ENCODE measurements at places on chromosomes 11 and 22. TPM values are rescaled to one million over a fixed set of nuclear protein-coding genes. Genes with fewer than 3 reads are reported as not detected.
A peak's percentile ranks its signal among the peaks of the same experiment; 100 is the strongest.

GRCh38 chr22:47166033-47166404 lies 403.6 kb downstream of the TBC1D22A start:
- peaks cover 6% of the 10 kb centered on the region for H3K36me3 ChIP-seq
- no peaks in the 10 kb centered on the region for H3K4me1 ChIP-seq

DNA sequence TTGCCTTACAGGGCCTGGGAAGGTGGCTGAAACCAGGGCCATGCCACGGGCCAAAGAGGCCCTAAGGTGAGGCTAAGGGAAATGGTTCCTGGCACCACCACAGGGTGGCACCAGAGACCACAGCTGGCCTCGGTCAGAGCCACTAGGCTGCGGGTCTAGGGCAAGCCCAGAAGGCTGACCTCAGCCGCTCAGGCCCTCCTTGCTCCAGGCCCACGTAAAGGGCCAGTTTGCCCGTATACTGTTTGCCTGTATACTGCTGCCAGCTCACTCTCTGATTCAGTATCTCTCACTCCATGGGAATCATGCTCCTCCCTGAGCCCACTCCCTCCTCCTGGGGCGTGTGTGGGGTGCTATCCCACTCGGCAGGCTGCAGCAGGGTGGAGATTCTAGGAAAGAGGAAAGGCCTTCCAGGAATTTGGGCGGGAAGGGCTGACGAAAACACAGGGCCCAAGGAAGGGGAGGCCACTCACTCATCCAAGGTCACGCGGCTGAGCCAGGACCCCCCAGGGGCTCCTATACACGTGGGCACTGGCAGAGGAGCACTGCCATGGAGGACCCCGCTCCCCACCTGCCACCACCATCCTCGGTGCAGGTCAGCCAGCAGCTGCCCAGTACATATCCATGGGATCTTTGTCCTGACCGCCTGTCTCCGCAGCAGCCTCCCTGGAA lies 62.4 kb downstream of the NECTIN1 start:
- peak; percentile 78 for DNase-seq
- H3K4me1 ChIP-seq = peaks cover 14% of the 10 kb centered on the region
- no peak overlapping the region for H3K27ac ChIP-seq
- H3K4me3 ChIP-seq = no peak overlapping the region

GRCh38 chr11:8712506-8712905 lies 29.9 kb downstream of the RPL27A start:
- no peak for DNase-seq
- H3K27ac ChIP-seq = no peak overlapping the region
- no peak overlapping the region for H3K4me3 ChIP-seq
- no peaks in the 10 kb centered on the region for H3K27me3 ChIP-seq

DNA sequence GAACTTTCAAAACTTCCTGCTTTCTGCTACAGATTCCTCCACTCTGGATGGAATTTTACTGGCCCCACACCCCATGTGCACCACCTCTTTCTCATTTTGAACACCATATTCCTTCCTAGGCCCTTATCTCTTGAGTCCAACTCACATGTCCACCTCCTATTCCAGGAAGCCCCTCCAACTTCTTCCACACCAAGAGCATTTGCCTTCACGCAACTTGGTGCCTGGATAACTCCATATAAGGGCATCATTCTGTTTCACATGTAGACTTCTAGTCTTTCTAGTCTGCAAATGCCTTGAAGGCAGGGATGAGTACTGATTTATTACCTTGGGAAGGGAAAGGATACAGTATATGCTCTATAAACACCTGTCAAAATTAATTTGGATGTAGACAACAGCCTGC lies 17.5 kb downstream of the GAB2 start:
- no peak overlapping the region for H3K4me3 ChIP-seq
- DNase-seq = no peak
- H3K27ac ChIP-seq = no peak overlapping the region
- H3K27me3 ChIP-seq = no peaks in the 10 kb centered on the region

DNA sequence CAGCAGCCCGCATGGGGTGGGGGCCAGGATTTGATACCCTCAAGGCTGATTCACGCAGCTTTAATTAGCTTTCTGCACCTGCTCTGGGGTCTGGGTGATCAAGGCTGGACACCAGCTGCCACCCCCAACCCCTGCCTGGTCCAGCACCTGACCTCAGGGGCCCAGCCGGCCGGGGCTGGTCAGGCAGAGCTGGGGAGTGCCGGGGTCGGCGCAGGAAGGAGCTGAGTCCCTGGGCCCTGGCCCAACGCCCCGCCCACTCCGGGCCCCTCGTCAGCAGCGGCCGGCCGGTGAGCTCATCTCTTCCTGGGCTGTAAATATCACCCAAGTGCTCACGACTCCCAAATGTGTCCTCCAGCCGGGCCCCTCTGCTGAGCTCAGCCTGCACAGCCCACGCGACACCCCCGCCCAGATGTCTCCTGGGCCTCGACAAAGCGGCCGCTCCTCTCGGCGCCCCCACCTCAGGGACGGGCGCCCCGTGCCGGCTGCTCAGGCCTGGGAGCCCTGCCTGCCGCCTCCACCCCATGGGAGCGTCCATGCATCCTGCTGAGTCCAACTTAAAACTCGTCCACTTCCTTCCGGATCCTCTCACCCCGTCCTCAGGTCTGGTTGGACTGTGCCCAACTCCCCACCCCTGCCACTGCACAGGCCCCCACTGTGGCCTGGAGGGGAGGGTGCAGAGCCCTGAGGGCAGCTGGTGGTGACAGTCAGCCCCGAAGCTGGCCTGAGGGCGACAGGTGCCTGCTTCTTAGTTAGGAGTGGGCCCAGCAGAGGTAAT lies 29.0 kb downstream of the RTN4R start:
- no peak for DNase-seq
- H3K36me3 ChIP-seq = no peaks in the 10 kb centered on the region
- no peak overlapping the region for H3K27ac ChIP-seq
- no peaks in the 10 kb centered on the region for H3K27me3 ChIP-seq

DNA sequence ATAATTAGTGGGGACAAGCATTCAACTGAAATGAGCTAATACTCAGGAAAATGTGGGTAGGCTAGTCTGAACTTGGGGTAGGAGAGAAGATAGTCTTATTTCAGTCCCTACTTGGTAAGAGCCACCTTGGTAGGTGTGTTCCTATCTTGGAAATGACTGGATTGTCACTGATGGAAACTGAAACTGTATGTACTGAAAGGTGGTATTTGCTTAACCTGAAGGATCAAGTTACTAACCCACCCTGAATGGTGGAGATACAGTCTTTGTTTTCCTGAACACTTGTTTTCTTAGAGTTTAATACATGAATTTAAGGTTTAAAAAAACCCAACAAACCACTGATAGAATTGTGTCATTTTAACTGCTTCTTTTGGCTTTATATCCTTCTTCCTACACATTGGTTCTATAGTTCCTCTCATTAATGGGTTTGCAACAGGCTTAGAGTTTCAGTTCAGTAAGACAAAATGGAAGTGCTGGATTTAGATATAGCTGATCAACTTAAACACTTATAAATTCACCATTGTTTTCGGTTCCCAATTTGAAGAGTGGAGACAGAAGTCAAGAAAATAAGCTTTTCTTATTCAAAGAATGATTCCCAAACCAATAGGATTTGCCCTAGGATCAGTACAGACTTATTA lies 4.2 kb downstream of the FAR1 start:
- no peak for DNase-seq
- H3K4me3 ChIP-seq = no peak overlapping the region
- no peaks in the 10 kb centered on the region for H3K27me3 ChIP-seq
- H3K27ac ChIP-seq = no peak overlapping the region

- no peaks in the 10 kb centered on the region for H3K27me3 ChIP-seq
- peak overlapping the region; percentile 47 for H3K27ac ChIP-seq
- peaks cover 13% of the 10 kb centered on the region for H3K4me1 ChIP-seq
These were observed 48.7 kb downstream of the CABIN1 start for GRCh38 chr22:24059793-24060192.

GRCh38 chr11:44564670-44565210 lies 723 bp upstream of the CD82 start:
- H3K27ac ChIP-seq = peak overlapping the region; percentile 98
- peak overlapping the region; percentile 77 for H3K4me3 ChIP-seq
- no peaks in the 10 kb centered on the region for H3K27me3 ChIP-seq

- peaks cover 43% of the 10 kb centered on the region for H3K4me1 ChIP-seq
- no peak overlapping the region for H3K27ac ChIP-seq
- H3K4me3 ChIP-seq = no peak overlapping the region
- DNase-seq = no peak
- no peaks in the 10 kb centered on the region for H3K36me3 ChIP-seq
These were observed 274.2 kb downstream of the FAM76B start for GRCh38 chr11:95515371-95515770.

GRCh38 chr22:42438293-42438650 lies 6.1 kb upstream of the NFAM1 start:
- no peak overlapping the region for H3K27ac ChIP-seq
- no peak overlapping the region for H3K4me3 ChIP-seq
- no peak for DNase-seq

DNA sequence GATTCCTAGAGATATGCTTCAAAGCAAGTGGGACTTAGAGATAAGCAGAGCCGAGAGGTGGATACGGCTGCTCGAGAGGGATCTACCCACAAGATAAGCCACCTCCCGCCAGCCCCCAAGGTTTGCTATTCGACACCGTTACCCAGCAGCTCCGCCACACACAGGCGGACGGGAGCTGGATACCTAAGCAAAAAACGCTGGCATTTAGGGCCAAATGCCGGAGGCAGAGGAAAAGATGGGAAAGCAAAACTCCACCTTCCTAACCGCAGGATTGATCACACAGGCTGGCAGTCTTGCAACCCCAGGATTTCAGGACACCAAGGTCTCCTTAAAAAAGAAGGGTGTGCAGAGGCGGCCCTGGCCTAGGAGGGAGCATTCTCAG lies 709 bp downstream of the FTH1 start:
- peak; percentile 64 for DNase-seq
- peaks cover 63% of the 10 kb centered on the region for H3K36me3 ChIP-seq
- peak overlapping the region; percentile 90 for H3K4me3 ChIP-seq
- peak overlapping the region; percentile 97 for H3K27ac ChIP-seq
- peaks cover 59% of the 10 kb centered on the region for H3K4me1 ChIP-seq
- no peaks in the 10 kb centered on the region for H3K27me3 ChIP-seq

DNA sequence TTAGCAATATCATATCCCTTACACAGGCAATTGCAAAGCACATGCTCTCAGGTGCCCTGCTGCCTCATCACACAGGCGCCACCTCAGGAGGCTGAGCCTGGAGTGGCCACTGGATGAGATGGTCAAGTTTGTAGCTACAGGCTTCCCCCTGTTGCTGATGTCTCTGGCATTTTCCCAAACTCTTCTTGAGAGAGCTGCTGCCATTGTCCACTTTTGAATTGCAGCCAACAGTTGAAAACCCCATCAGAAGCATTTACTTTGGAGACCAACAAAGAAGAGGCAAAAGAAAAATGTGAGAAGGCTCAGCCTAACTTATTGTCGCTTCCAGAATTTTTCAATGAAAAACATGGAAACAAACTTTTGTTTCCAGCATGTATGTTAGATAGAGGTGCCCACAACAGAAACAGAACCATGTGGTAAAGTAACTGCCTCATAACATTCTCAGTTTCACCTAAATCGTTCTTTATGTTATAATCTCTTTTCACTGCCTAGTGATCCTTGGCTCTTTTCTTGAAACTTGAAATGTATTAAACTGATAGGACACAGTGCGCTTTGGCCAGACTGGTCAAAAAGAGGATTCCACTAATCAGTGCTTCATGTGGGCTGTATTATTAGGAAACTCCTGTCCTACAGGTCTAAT lies 47.6 kb upstream of the OR8B8 start:
- H3K36me3 ChIP-seq = no peaks in the 10 kb centered on the region
- no peaks in the 10 kb centered on the region for H3K4me1 ChIP-seq
- no peak overlapping the region for H3K4me3 ChIP-seq
- DNase-seq = no peak
- H3K27me3 ChIP-seq = peaks cover 34% of the 10 kb centered on the region

- H3K4me3 ChIP-seq = no peak overlapping the region
- peak; percentile 66 for DNase-seq
- no peaks in the 10 kb centered on the region for H3K27me3 ChIP-seq
- no peak overlapping the region for H3K27ac ChIP-seq
These were observed 6.0 kb upstream of the CCDC188 start for GRCh38 chr22:20156611-20157429.

- H3K27me3 ChIP-seq = no peaks in the 10 kb centered on the region
- no peak for DNase-seq
- H3K27ac ChIP-seq = no peak overlapping the region
- no peak overlapping the region for H3K4me3 ChIP-seq
- H3K4me1 ChIP-seq = no peaks in the 10 kb centered on the region
These were observed 356.4 kb downstream of the DYNC2H1 start for GRCh38 chr11:103465555-103466140.

- no peaks in the 10 kb centered on the region for H3K27me3 ChIP-seq
- DNase-seq = no peak
- H3K4me1 ChIP-seq = no peaks in the 10 kb centered on the region
- no peak overlapping the region for H3K4me3 ChIP-seq
- H3K36me3 ChIP-seq = no peaks in the 10 kb centered on the region
These were observed 40.6 kb downstream of the BARX2 start for GRCh38 chr11:129416080-129416820.

CBL gene
- total RNA-seq = 45.7 TPM

RPS13 gene
- total RNA-seq = 1,551 TPM

SGSM1 gene
- total RNA-seq = 0.10 TPM

P2RY2 gene
- 1.0 TPM for total RNA-seq

KCNQ1 gene
- not detected for total RNA-seq

Measured in MCF 10A (cell line).